ENCODE measurements at places on chromosomes 1 and 21.

DNA sequence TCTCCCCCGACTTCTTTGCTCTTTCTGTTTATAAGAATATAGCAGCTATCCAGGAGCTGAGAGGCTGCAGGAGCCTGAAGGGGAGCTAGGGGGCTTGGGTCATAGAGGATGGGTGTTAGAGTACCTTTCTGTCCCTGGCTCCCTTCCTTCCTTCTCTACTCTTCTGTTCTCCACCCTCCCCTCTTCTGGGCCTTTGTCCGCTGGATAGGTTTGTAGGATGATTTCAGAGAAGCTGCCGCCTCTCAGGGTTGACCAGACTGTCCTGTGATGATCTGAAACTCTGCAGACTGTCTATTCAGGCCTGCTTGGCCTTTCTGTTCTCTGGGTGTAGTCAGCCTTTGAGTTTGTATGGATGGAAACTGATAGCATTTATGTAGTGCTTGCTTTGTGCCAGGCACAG, 26.3 kb downstream of the PPFIA4 start:
- no peak for DNase-seq

GRCh38 chr1:25068829-25069228, 138.8 kb upstream of the RUNX3 start:
- DNase-seq, result no peak

DNA sequence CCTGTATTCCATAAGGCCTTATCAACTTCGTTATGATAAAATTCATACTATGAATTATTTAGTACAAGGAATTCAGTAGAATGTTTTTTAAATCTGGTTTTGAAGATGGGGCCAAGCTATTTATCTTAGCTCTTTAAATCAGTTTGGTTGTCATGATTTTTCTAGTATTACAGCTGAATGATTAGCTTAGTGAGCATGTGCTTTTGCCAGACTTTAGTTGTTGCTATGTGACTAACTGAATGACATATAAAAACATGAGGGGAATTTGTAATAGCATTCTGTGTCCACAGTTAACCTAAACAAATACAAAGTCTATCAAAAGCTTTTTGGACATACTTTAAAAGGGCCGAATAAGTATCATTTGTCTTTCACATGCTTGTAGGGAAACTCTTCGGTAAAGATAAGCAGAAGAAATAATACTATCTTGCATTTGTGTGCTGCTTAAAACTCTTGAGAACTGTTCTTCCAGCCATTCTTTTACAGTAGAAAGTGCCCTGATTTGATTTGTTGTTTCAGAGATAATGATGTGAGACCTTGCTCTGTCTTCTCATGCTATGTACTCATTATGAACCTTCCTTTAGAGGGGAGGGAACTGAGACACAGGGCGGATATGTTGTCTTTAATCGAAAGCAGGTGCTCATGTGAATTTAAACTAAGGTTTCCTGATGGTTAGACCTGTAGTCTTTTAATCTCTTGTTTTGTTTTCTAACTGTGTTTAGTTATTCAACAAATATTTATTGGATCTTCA, 18.8 kb downstream of the NEK7 start:
- DNase-seq, result no peak

- DNase-seq, result no peak
Observed at GRCh38 chr1:118788463-118788862, 199.7 kb downstream of the TBX15 start.

DNA sequence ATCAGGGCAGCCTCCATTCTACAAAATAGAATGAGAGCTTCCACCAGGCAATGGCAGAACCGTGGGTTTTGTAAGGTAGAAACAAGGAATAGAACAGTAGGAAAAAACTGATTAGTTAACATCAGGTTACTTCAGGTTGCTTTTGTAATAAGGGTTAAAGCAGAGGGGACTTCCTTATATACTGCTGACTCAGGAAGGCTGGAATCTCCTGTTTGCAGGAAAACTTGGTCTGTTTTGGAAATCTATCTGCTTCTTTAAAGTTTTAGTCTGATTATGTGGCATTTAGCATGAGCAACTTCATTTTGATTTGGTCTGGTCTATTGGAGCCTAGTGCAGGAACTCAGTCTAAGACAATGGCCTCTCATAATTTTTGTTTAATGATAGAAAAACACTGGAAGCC, 32.7 kb upstream of the RAB4A start:
- DNase-seq, result no peak

DNA sequence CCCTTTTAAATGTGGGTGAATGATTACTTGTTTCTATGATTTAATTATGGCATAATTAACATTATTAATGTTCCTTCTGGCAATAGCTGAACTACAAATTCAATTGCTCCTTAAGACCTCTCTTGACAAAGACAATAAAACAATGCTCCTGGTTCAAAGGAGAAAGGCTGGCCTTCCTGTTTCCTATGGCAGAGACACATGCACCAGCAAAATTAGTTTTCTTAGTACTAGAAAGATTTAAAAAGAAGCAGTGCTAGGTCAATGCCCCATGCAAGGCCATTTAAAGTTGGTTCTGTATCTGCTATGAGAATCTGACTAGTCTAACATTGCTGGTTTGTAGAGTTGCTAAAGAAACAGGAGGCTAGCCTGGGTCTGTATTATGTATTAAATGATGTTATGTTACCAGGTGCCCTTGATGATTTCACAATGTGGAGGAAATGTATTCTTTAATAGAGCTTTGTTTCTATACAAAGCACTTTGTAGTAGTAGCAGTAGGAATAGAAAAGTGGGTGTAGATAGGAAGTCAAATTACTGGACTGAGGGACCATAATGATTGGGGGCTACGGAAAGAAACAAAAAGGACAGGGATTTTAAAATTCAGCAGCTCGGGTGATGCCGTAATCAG, 38.8 kb upstream of the CD34 start:
- DNase-seq, result no peak

GRCh38 chr1:54118704-54119103, 34.1 kb downstream of the CDCP2 start:
- DNase-seq, result peak; percentile 94

GRCh38 chr1:228464487-228464983, 22.6 kb upstream of the RNF187 start:
- DNase-seq, result peak; percentile 54

DNA sequence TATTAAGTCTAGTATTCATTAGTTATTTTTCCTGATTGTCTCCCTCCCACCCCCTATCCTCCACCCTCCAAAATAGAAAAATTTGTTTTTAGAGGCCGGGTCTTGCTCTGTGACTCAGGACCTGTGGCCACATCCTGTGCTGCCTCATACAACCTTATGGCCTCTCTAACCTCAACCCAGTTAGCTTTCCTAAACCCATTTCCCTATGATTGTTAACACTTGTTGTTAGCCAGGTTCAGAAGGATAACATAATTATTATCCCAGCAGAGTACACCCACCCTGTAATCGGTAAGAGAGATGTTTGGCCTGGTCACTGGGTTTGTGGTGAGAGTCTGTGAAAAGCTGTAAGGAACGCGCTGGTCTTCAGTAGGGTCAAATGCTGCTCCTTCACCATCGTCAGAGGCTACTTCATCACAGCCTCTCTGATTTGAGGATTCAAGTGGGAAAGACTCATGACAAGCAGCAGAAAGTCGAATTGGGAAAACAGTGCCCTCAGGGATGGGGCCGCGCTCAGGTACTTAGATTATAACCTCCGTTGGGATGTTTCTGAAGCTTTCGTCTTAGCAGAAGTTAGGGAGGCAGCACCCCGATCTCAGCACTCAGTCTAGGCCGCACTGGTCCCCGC, 35.9 kb upstream of the HMGN1 start:
- no peak for DNase-seq

DNA sequence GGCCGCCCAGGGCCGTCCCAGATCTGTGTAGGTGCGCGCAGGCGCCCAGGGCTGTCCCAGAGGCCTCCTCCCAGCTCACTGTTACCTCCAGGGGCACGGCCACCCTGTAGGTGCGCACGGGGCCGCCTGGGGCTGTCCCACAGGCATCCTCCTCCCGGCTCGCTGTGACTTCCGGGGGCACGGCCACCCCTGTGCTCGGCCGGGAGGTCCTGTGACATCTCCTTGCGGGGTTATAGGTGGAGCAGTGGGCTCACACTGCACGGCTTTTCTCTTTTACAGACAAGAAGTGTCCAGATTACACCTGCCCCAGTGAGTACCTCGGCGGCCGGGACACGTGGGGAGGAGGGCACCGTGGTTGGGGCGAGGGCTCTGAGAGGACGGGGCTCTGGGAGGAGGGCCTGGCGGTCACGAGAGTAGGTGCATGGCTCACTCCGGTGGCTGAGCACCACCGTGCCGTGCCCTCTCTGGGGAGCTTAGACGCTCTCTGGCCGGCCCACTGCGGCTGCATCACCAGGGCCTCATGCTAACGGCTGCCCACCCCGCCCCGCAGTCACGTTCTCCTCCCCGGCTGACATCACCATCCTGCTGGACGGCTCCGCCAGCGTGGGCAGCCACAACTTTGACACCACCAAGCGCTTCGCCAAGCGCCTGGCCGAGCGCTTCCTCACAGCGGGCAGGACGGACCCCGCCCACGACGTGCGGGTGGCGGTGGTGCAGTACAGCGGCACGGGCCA, 21.4 kb downstream of the COL6A1 start:
- DNase-seq, result no peak

GRCh38 chr1:231844986-231845502, 218.5 kb downstream of the DISC1 start:
- peak; percentile 19 for DNase-seq

- no peak for DNase-seq
Observed at GRCh38 chr1:208068908-208069307, 158.0 kb upstream of the CD34 start.
